ENCODE measurements at places on chromosomes 13 and 19.

DNA sequence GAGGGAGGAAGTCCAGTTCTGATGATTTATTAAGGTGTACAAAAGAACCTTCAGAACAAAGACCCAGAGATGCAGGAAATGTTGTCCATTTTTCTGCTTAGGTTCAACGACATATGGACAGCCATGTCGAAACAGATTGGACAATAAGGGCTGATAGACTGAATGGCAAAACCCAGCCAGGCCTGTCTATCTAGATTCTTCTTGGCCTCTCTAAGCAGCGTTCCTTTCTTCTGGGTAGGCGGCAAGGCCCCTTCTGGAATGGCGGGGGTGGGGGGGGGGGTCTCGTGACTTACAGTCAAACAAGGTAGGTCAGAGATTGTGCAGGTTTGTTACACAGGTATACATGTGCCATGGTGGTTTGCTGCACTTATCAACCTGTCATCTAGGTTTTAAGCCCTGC lies 39.7 kb upstream of the PEPD start:
- no peak for DNase-seq

DNA sequence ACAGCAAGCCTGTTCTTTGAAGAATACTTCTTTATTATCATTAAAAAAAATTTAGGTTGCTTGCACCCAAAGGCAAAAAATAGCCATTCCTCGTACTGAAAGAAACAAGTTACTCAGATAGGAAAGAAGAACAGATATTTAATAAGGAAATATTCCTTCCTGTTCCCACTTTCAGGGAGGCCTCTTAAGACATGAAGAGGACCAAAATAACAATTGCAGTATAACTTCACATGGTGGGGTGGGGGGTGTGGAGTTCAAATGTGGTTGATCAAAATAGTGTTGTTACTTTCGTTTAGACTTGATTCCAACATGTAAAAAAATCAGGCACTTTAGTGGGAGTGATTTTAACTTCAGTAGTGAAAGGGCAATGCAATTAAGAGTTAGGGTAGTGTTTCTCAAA lies 3.6 kb downstream of the RGCC start:
- no peak for DNase-seq

GRCh38 chr19:33468361-33469170 lies 53.0 kb downstream of the PEPD start:
- DNase-seq = no peak

DNA sequence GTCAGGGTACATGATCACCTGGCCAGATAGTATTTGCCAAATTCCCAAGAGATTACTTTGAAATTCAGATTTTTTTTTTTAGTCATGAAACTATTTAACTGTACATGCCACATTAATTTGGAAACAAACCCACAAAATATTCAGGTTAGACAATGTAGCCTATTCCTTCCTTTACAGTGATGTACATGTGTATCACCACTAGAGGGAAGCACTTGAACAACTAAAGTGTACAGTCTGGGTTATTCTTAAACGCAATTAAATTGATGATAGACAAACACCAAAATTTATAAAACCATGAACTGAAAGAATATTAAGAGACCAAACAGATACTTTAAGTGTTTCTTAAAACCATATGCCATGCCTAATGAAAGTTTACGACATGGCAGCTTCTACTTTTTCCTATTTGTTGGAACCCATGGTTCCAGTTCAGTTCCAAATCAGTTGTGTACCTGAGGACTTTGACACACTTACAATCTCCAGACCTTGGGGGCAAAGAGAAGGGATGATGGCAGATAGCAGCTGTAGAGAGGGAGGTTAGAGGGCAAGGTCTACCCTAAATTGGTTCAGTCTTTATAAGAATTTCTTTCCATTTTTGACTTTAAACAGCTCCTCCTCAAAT lies 52.8 kb downstream of the TNFSF13B start:
- peak; percentile 69 for DNase-seq

DNA sequence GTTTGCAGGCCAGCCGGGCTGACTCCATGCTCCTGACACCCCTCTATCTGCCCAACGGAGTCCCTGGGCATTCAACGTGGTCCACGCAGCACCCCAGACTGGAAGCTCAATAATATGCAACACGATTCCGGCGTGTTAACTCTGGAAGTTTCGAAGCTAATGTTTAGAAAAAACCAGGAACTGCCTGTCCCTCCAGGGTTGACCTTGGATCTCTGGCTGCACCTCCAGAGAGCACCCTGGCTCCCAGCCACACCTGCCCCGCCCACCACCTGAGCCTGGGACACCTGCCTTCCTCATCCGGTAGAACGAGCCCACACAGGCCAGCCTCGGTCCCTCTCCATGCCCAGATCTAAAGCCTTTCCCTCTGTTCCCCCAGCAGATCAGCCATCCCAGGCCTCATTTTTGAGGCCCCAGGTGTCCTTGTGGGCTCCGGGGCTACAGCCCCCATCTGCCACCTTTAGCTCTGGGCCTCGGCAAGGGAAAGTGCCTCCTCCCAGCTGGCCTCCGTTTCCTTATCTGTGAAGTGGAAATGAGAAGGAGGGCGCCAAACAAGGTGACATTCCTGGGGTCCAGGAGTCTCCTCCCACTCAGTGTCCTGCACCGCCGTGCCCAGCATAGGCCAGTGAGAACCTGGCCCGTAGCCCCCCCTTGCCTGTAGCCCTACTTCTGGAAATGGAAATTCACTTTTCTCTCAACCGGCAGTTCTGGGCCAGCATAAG lies 38.7 kb downstream of the KLF2 start:
- DNase-seq = no peak

DNA sequence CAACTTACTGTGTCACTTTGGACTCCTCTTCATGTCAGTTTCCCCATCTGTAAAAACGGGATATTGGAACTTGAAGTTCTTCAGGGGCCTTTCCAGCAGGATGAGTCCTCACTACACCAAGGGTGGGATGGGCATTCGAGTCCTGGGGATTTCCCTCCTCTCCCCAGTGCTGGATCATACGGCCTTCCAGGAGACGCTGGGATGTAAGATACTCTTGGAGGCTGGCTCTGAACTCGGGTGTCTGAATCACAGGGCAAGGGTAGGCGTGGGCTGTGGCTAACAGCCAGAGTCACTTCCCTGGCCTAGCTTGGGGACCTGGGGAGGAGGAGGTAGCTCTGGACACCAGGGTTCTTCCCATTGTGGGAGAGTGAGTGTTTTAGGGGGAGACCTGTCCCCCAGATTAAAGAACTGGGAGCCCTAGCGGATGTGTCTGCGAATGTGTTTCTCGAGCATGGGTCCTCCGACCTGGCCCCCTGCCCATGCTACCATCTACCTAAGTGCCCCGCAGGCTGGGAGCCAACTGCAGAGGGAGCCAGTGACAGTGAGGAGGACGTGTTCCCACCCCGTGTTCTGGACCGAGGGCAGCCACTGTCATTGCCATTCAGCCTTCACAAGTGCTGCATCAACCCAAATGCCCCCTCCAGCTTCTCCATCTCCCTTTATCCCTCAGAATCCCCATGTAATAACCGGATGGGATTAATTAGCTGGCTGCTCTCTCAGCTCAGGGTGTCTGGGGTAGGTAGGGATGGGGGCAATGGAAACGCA lies 2.4 kb upstream of the CYTH2 start:
- DNase-seq = no peak

- DNase-seq = no peak
These were observed 902.3 kb upstream of the MIR17HG start for GRCh38 chr13:90445179-90445578.

DNA sequence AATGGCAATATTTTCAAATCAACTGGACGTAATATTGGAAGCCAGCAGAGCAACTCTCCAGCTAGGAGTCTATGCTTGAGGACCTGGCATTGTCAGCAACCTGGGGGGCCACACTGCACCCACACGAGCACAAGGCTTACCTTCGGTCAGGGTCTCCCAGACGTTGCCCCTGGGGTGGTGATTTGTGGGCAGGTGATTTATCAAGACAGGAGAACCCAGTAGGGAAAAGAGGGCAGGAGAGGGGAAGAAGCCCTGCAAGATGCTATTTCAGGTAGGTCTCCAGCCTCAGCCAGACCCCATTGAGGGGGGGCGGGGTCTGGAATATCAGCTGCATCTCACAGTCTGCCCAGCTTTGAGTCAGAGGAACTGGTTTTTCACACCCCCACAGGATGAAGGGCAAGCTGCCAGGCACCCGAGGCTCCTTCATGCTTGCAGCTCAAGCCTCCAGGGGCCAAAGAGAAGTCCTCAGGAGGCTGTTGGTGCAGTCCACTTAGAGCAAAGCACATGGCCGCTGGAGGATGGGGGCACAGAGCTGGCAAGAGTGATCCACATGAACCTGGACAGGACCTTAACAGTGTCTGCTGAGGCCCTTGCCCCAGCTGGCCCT lies 80.9 kb upstream of the UQCRFS1 start:
- no peak for DNase-seq
